ENCODE measurements at places on chromosomes 7 and 10.
A peak's percentile ranks its signal among the peaks of the same experiment; 100 is the strongest.

- DNase-seq, result no peak
Observed at GRCh38 chr7:74583630-74584029, 73.9 kb upstream of the GTF2I start.

- DNase-seq, result no peak
Observed at GRCh38 chr7:127477295-127478023, 85.0 kb upstream of the ZNF800 start.

- DNase-seq, result peak; percentile 29
Observed at GRCh38 chr10:24952143-24952706, at the start of gene PRTFDC1. TSS of gene PRTFDC1 (minus strand) at chr10:24952606. CDS start at chr10:24952575, 31 bp downstream.

- DNase-seq, result no peak
Observed at GRCh38 chr7:132584796-132585494, 8.7 kb upstream of the PLXNA4 start.

DNA sequence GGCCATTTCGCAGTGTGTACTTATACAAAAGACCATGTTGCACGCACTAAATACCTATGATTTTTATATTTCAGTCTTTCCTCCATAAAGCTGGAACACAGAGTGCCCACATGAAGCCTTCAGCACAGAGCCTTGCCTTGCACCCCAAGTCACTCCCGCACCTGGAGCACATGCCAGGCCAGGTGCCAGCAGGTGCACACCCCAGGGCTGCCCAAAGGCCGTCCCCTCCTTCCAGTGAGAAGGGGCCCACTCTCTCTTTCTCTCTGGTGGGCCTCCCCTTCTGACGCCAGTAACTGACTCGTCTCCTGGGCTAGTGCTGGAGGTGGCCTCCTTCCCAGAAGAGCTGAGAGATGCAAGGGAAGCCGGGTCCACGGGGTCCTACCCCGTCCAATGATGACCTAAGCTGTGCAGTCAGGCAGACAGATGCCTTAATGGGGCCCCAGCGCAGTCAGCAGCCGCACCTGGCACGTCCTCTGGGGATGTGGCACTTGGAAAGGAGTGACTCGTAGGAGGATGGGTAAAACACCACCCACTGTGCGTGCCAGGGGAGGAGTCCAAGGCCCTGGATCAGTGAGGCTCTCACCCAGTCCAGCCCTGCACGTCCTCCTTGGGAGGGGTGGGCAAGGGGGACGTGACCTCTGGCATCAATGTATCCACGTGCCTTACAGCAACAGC is 17.7 kb upstream of the SHH start:
- DNase-seq, result no peak

DNA sequence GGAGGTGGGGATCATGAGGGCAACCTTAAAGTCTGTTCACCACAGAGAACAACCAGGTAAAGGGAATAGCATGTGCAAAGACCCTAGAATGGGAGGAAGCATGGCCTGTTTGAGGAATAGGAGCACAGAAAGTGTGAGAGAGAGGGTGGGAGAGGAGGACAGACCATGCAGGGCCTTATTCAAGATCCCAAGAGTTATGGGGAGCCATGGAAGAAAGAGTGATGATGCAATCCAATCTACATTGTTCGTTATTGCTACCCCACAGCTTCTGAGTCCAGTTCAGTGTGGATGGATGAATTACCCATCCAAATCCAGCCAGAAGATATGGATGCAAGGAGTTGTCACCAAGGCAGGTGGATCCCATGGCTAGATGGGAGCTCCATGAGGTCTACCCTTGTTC is 7.8 kb upstream of the EIF4EBP2 start:
- no peak for DNase-seq

DNA sequence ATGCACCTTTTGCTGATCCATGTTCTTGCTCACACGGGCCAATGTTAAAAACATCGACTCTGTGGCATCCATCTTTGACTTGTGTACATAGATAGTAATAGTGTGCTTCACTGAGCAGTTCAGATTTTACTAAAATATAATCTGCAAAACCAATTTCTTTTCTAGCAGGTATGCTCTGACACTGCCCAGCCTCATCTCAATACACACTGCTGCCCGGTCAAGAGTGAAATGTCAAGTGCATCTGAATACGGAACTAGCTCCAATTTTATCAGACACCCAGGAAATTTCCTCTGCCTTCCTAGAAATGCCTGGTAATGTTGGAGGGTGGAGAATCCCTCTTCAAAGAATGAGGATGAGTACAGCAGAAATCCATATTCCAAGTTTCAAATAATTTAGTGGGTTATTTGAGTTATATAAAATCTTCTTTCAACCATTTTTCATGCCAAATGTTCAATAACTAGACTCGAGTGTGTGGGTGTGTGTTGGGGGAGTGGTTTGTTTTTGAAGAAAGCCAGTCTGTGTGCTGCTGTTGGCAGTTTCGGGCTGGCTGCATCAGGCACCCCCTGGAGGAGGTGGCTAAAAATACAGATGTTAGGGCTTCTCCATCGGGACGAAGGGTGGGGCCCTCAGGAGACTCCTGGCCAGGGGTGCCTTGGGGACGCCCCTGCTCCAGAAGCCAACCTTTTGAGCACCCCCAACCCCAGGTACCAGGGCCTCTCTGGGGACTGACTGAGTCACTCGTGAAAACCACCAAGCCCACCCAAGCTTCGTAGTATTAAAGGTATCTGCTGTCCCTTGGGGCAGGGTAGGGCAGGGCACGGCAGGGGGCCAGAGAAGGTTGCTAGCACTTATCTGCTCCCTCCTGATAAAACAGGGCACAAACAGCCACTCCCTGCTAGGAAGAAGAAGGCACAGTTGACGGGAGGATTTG is 15.4 kb downstream of the CTBP2 start:
- DNase-seq, result no peak

GRCh38 chr7:128867842-128868623 is 5.4 kb downstream of the ATP6V1F start:
- DNase-seq, result no peak

DNA sequence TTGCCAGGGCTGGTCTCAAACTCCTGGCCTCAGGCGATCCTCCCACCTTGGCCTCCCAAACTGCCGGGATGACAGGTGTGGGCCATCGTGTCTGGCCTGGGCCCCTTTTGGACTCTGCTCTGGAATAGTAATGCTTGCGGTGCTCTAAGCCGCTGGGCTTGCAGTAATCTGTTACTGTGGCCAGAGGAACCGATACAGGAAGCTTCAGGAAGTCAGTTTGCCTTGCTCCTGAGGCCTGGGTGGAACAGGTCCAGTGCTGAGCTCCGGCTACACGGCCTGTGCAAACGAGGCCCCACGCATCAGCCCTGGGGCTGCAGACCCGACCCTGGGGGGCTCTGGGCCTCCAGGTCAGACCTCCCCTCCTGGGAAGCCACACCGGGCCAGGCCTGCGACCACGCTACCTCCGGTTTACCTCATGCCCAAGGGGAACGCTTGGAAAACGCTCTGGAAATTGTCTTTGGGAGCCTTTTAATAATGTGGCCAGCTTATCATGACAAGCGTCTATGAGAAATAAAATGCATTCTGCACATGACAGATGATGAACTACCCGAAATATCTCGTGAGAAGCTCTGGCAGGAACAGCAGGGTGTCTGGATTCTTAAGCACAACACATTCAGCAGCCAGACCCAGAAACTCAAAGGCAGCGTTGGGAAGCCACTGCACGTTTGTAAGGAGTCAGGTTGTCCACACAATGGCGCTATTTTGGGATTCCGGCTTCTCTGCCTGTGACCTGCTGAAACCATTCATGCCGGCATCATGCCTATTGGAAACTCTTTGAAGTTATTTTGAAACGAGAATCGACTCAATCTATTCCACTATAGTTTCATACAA is 10.1 kb upstream of the ADAP1 start:
- no peak for DNase-seq

- DNase-seq, result no peak
Observed at GRCh38 chr7:11753433-11753832, 78.6 kb downstream of the THSD7A start.

- no peak for DNase-seq
Observed at GRCh38 chr10:124077208-124077993, 16.0 kb downstream of the CHST15 start.

- DNase-seq, result no peak
Observed at GRCh38 chr7:36408589-36408988, 18.9 kb downstream of the ANLN start.

GRCh38 chr10:62543571-62544355 is 169.6 kb downstream of the ZNF365 start:
- DNase-seq, result no peak

GRCh38 chr10:32054094-32054493 is 2.1 kb downstream of the KIF5B start:
- no peak for DNase-seq

DNA sequence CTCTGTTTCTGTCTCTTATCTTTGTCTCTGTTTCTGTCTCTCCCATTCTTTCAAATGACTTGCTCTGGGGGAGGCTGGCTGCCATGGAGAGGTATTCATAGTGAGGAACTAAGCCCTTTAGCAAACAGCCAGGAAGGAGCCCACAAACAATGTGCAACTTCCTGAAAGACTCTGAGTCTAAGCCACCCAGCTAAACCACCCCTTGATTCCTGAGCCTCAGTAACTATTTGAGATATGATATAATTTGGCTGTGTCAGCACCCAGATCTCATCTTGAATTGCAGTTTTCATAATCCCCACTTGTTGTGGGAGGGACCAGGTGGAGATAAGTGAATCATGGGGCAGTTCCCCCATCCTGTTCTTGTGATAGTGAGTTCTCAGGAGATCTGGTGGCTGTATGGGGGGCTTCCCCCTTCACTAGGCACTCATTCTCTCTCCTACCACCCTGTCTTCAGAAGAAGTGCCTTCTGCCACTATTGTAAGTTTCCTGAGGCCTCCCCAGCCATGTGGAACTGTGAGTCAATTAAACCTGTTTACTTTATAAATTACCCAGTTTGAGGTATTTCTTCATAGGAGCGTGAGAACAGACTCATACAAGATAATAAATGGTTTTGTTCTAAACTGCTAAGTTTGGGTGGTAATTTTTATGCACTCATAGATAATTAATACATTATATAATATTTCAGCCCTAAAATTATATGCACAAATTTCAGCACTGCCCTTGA is 121.2 kb upstream of the FOXP2 start:
- DNase-seq, result no peak

GRCh38 chr7:85705076-85705475 is 518.2 kb upstream of the SEMA3D start:
- DNase-seq, result no peak

DNA sequence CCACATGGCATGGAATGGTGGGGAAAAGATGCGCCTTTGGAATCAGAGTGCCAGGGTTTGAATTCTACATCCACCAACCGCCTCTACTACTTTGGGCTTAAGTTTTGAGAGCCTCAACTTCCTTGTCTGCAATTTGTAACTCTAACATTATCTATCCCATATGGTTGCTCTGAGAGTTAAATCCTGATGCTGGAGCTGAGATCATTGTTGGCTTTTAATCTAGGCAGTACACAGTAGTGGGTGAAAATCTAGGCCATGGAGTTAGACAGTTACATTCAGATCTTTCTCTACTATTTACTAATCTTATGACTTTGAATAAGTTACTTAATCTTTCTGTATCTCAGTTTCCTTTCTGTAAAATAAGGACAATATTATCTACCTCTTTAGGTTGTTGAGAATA is 149.7 kb upstream of the AOAH start:
- DNase-seq, result no peak

- DNase-seq, result no peak
Observed at GRCh38 chr10:818526-819220, 112.8 kb downstream of the LARP4B start.

- DNase-seq, result no peak
Observed at GRCh38 chr7:14504134-14504533, 398.4 kb downstream of the DGKB start.

DNA sequence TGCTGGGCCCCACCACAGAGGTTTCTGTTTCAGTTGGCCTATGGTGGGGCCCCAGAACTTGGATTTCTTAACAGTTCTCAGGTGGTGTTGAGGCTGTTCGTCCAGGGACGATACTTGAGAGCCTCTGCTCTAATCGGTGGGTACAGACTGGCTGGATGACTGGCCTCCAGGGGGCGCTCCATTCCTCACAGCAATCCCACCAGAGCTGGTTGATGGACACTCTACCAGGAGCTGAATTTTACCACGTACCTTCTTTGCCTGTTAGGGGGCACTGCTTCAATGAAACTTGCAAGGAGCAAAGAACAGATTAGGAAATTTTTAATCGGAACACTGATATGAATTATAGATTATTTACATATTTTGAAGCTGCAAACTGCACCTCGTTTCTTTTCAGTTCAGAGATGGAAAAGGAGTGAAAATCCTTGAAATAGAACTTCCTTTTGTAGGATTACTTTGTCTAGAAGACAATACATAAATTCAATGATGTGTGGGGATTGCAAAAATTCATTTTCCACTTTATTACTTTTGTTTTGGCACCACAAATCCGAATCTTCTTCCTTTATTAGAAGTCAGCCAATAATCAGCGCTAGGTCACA is 44.8 kb downstream of the KBTBD2 start:
- DNase-seq, result peak; percentile 83

GRCh38 chr10:36574207-36574606 is 551.2 kb upstream of the ANKRD30A start:
- no peak for DNase-seq

DNA sequence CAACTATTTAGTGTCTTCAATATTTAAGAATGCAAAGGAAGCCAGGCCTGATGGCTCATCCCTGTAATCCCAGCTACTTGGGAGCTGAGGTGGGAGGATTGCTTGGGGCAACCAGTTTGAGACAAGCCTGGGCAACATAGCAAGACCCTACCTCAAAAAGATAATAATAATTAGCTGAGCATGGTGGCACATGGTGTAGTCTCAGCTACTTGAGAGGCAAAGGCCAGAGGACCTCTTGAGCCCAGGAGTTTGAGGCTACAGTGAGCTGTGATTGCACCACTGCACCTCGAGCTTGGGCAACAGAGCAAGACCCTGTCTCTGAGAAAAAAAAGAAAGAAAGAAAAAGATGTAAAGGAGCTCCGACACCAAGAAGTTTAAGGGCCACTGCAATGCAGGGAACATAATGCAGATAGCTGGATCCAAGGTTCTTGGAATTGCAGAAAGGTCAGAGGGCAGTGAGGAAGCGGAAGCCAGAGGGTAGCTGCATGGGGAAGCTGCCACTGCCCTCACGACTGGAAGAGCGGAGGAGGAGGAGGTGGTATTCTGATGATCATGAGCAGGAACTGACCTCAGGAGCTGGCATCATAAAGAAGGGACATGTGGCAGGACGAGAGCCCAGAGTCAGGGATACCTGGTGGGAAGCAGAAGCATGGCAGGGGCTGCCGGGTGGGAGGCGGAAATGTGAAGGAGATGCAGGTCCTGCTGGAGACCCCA is 60.2 kb upstream of the PODXL start:
- DNase-seq, result no peak

DNA sequence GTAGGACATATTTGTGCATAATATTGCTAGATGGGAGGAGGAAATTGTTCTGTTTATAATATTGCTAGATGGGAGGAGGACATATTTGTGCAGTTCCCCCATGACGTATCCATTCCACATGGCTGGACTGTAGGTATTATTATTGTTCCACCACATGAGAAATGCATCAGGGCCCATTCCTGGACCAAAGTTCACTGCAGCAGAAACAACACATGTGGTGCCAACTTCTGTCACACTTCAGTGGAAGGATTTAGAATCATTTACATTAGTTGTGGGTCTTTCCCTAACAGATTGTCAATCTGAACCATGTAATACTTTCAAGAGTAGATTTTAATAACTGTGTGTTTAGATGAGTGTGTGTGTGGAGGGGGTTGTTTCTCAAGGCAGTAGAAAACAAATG is 32.7 kb upstream of the MACC1 start:
- no peak for DNase-seq

- no peak for DNase-seq
Observed at GRCh38 chr10:51079331-51079730, 5.0 kb downstream of the PRKG1 start.

- DNase-seq, result no peak
Observed at GRCh38 chr10:60230892-60231291, 158.8 kb downstream of the ANK3 start.

GRCh38 chr7:28784171-28784902 is 173.8 kb downstream of the TRIL start:
- DNase-seq, result no peak

GRCh38 chr7:93194386-93194785 is 31.9 kb downstream of the HEPACAM2 start:
- DNase-seq, result no peak
